GM12864 (cell line): ENCODE measurements at places on chromosomes 7 and 10.

- DNase-seq = no peak
These were observed 21.5 kb upstream of the AKR1C1 start for GRCh38 chr10:4941540-4942330.

GRCh38 chr7:127887631-127888030, 143.6 kb downstream of the LRRC4 start:
- no peak for DNase-seq

GRCh38 chr7:99618726-99619125, 2.0 kb downstream of the ZSCAN25 start:
- no peak for DNase-seq

- DNase-seq = no peak
These were observed 110.4 kb downstream of the MICALL2 start for GRCh38 chr7:1348823-1349335.

- no peak for DNase-seq
These were observed 28.2 kb upstream of the ADCYAP1R1 start for GRCh38 chr7:31023877-31024276.

GRCh38 chr10:107919626-107920235, 755.2 kb upstream of the SORCS1 start:
- no peak for DNase-seq

DNA sequence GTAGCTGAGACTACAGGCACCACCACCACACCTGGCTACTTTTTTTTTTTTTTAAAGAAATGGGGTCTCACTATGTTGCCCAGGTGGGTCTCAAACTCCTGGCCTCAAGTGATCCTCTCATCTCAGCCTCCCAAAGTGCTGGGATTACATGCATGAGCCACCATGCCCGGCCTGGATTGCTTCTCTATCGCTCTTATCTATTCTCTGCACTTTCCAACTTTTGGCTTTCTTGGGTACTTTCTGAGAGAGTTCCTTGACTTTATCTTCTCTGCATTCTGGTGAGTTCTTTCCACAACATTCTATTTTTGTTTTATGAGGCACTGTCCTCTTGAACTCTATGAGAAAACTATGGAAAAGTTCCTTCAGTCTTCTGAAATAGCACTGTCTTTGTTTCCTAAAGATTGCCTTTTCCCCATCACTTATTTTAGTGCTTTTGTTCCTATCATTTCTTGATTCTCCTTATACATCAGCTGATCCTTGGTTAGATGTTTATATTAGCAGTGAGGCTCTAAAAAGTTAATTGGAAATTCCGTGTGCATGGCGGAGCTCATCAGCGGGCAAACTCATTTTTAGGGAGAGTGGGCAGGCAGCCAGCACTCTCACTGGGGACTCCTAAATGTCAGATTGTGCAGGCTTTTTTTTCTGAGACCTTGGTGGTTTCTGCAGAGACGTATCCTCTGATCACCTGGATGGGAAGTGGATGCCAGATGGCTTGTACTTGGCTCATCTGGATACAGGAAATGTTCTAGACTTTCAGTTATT, 43.9 kb downstream of the HIP1 start:
- no peak for DNase-seq

DNA sequence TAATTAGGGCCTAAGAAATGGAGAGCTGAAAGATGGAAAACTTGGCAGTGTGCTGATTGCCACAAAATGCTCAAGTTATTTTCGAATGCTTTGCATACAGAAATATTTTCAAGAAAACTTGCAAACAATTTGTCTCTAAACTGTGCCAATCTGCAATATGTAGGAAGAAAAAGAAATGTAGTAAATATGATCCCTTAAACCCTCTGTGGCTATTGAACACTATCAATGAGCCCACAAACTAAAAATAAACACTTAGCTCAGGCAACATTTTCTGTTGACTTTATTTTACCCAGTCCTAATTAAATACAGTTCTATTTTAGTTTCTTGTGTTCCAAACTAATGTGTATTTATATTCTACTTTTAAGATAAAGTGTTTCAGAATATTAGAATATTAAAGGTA, 342.1 kb downstream of the SEMA3D start:
- DNase-seq = no peak

DNA sequence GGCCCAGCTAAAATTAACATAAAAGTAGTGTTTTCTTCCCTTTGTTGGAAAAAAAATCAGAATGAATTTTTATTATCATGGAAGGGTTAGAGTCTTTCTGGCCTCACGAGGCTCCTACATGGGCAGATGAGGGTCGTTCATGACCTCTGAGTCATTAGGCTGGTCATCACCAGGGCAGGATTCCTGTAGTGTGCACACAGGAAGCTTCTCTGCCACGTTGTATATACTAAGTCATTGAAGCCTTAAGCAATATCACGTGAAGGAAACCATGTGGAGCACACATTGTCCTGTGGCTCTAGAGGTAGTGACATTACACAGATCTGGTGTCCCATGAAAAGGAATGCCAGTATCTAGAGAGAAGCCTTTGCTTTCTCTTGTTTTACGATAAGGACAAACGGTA, 84.7 kb upstream of the C1QL3 start:
- no peak for DNase-seq

- DNase-seq = no peak
These were observed 218.7 kb downstream of the FANK1 start for GRCh38 chr10:126114884-126115555.

DNA sequence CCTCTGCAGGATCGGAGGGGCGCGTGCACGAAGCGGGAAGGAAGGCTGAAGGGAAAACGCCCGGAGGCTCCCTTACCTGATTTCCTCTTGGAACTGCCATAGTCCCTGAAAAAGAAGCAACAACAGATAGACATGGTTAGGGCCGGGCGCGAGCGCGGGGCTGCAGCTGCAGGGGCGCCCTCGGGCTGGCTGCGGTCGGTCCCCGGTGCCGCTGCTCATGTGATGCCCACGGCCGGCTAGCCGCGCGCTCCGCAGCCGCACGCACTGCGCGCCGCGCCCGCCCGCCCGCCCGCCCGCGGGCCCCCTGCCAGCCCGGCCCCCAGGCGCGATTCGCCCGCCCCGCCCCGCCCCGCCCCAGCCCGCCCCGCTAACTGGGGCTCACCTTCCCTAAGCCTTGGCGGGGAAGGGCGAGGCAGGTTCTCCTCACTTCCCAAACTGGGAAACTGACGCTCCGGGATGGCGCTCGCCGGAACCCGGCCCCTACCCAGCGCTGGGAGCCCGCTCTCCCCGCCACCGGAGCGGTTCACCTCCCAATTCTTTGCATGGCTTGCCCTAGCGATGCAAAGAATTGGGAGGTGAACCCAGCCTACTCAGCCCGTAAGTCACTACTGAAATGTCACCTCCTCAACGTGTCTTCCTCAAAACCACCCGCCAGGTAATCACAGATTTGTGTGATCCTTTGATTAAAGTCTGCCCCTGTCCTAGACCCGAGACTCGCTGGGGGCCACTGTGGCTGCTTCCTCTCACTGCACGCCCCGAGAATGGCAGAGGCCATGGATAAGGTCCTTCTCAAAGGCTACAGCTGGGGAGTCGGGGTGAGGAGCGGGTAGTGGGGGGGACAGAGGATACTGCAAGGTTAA, 162.2 kb downstream of the SH3PXD2A start:
- no peak for DNase-seq

- no peak for DNase-seq
These were observed at the start of gene LIPN for GRCh38 chr10:88759366-88760101. LIPN (plus strand) TSS chr10:88760020; CDS start chr10:88761406, 1,386 bp downstream.

DNA sequence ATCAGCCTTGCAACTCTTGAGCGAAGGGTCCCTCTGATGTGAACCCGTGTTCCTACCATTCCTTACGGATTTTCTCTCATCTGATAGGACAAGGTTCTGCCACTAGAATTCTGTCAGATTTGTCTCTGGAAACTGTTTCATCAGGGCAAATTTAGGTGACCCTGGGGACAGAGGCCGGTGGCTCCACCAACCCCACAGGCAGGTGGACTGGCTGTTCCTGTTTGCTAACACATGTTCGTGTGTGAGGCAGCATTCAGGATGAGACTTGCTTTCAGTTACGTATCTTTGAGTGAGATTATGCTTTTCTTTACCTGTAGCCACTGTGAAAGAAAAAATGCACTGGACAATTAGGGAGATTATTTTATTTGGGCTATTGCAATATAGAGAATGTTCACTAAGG, 449.9 kb downstream of the INHBA start:
- no peak for DNase-seq

DNA sequence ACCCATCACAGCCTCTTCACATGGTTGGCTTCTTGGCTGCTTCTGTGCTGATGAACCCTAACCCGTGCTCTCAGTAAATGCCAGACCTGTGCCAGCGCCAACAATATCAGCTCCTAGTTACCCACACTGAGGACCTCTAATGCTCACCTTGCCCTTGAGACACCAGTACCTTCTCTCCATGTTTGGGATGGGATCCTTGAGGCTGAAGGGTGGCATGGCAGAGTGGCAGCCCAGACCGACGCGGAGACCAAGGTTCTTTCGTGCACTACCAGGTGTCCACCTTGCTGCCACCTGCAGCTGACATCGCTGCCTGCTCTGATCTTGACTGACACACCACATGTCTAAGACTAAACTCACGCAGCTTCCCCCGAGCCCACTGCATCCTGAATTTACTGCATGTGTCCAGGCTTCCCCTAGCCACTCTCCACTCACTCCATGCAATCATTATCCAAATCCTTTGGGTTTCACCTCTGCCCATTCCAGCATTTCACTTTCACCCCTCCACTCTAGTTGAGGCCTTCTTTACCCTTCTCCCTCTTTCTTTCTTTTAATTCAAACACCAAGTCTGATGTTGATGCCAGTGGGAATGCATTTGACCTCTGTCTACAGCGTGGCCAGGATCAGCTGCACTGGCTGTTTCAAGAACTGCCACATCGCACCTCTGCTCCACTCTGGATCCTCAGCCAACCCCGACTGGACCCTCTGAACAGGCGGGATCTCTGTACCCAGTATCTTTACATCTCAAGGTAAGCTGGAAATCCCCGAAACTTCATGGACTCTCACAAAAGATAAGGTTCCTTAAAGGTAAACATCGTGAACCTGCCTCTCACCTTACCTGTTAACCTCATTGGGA, 294.9 kb downstream of the GLRX3 start:
- DNase-seq = no peak

- no peak for DNase-seq
These were observed 24.8 kb upstream of the SLIT1 start for GRCh38 chr10:97210543-97210960.

DNA sequence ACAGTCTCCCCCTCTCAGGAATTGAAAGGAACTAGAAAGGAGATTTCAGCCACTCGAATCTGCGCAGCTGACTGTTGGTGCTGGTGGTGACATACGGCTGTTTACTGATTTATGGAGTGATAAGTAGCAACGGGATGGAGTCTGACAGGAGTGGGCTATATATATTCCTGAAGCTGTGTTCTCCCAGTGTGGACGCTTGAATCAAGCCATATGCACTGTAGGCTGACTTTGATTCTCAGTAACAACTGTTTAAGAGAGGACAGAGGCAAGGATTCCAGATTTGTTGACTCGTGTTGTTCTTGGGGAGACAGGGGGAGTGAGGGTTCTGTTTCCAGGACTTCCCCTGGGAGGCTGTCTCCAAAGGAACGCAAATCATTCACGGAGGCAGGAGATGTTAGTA, 260.1 kb upstream of the AUTS2 start:
- no peak for DNase-seq

DNA sequence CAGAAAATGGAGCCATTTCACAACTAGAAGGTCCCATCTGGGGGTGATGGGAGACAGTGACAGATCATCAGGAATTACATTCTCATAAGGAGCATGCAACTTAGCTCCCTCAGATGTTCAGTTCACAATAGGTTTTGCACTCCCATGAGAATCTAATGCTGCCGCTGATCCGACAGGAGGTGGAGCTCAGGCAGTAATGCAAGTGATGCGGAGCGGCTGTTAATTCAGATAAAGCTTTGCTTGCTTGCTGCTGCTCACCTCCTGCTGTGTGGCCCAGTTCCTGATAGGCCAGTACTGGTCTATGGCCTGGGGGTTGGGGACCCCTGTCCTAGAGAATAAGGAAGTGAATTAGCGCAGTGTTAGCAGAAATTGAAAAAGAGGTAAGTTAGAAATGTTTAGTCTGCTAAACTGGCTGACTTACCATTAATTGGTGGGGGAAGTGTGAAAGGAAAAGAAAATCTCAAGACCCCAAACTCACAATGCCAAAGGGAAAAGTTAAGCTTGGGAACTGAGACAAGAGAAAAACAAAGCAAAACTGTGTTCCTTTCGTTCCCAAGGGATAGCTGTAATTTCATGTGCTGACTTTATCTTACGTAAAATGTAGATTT, 76.4 kb downstream of the LYZL2 start:
- DNase-seq = no peak

DNA sequence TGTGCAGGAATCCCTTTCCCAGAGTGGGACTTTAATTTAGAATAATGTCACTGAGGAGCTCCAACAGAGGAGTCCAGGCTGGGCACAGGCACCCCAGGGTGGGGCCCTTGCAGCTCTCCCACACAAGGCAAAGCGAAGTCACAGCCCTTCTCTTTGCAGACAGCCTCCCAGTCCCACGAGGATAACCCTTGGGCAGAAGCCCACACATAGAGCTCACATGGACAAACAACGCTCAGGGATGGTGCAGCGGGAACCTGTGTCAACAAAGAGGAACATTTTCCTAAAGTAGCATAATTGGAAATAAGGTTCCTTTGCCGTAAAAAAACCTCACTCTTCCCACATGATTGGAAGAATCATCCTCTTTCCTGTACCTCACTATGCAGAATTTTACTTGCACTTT, 29.3 kb upstream of the GGCT start:
- no peak for DNase-seq

GRCh38 chr7:155208681-155209477, 88.8 kb upstream of the INSIG1 start:
- DNase-seq = no peak
